OCI-M1 (cell line): ENCODE measurements at places on chromosomes 1 and 21.

GRCh38 chr1:17196496-17197185 is 8.3 kb upstream of the PADI1 start:
- DNase-seq = no peak

DNA sequence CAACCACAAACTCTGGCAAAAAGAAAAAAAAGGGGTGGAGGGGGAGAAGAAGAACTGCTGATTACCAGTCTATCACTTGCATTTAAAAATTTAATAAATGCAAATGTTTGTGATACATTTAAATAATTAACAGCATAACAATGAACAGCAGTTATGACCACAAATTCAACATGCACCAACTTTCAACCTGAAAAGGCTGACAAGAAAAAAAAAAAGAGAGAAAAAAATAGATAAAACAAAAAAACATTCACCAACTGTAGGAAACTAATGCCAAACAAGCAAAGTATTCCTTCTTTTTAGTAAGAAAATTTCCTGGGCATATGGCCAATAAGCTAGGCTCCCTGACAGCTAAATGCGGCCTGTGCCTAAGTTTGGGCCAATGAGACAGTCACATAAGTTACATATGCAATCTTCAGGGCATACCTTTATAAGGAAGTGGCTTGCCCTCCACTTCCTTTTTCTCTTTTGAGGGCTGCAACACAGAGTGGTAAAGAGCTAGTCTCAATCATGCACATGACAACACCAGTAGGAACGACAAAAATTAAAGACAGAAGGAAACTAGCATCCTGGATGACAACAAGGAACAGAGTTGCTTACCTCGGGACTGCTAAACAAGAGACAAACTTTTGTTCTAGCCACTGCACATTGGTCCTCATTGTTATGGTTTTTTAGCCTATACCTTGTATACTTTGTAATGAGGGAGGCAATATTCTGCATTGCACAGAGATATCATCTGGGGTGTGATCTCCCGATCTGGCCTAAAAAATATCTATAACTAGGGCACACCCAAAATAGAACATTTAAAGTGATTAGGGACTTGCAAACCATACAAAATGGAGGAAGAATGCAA is 24.2 kb upstream of the PHTF1 start:
- peak; percentile 94 for DNase-seq

GRCh38 chr1:241902391-241903065 is 54.5 kb downstream of the EXO1 start:
- no peak for DNase-seq

GRCh38 chr1:47334765-47335435 is 1.3 kb downstream of the CMPK1 start:
- DNase-seq = no peak

DNA sequence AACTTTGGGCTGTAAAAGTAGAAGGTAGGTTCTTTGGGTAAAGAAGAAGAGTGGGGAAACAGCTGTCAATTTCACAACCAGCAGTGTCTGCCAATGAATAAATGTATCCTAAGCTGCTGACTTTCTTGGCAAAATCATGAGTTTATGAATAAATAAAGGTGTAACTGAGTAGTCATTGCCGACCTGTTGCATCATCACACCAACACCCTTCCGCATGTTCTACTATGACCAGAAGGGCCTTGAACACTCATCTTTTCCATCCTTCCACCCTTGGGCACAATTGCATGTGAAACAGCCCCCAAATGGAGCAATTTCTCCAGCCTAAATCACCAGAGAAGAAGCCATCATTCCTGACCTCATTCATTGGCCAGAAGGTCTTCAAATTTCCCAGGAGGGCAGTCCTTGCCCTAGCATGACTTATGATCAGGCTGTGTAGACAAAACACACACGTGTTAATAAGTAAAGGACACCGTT is 31.2 kb upstream of the QSOX1 start:
- peak; percentile 49 for DNase-seq

GRCh38 chr1:47554901-47555300 is 117.1 kb downstream of the FOXD2 start:
- no peak for DNase-seq

DNA sequence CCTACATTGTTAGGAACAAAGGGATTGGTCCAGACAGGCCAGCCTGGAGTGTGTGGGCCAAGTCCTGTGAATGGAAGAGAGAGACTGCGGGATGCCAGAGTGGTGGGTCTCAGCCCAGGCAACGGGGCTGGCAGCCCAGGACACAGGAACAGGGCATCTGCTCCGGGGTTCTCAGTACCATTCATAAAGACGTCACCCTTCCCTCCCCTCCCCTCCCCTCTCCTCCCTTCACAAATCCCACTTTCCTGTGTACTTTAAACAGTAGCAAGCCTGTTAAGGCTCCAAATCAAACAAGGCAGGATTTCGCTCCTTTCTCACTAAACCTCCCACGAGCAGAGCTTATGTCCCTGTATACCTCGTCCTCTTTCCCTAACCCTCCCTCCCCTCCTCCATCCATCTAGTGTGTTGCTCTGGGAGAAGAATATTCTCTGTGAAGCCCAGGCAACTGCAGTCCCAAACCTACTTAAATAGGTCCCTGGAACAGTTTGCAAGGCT is 4.2 kb upstream of the PLXNA2 start:
- no peak for DNase-seq

DNA sequence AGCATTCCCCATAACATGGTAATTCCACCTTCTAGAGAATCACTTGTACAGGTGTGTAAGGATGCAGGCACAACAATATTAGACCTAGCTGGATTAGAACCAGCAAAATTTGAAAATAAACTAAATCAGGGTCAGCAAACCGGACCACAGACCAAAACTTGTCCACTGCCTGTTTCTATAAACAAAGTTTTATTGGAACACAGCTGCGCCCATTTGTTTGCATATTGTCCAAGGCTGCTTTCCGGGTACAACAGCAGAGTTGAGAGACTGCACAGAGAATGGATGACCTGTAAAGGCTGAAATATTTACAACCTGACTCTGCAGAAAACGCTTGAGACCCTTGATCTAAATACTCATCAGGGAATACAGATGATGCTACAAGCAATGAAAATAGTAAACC is 73.6 kb upstream of the SLC45A1 start:
- DNase-seq = no peak

DNA sequence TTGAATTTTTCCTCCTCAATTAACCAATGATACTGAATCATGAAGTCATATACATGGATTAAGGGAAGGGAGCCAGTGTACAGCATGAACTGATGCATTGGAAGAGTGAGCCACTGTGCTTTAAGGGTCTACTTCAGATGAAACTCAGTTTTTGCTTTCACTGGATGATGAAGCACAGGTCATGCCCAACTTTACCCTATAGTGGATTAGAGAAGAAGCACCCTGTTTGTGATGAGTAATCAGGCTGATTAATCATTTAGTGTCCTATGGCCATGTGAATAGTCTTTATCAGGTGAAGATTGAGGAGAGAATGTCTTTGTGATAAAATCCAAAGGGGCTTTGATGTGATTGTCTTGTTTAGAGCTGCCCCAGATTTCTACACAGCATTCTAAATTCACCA is 24.7 kb upstream of the LAMC1 start:
- no peak for DNase-seq

DNA sequence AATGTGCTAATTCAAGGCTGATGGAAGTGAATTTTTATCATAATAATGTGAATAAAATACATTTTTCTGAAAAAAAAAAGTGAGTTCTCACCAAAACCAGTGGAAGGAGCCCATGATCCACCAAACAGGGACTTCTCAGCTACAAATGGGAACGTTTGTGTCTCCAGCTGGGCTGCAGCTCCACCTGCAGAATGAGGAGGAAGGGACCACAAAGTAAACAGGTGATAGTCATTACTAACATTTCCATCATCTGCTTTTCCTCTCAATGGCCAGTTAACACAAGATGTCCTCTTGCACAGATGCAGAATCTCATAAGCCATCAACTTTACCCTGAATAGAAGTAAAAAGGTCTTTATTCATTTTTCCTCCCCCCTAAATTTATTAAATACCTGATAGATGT is 246.2 kb downstream of the MRPL39 start:
- no peak for DNase-seq

DNA sequence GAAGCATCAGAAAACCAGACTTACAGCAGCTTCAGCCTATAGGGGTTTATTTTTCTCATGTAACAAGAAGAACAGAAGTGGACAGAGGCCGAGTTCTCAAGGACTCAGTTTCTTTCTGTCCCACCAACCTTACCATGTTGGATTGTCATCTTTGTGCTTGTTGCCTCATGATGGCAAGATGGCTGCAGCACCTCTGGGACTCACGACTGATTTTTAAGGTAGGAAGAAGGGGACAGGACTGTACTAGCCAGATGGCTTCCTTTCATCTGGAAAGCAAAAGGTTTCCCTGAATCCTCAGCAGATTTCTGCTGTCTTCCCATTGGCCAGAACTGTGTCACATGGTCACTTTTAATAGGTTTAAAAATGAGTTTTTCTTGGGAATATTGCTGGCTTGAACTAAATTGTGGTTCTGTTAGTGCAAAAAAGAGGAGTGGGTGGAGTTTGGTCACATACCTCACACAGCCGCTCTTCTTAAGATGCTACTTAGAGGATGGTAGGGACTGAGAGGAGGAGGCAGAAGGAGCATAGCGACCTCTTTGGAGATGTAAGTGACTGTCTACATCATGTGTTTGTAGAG is 48.1 kb upstream of the ENAH start:
- DNase-seq = no peak

- DNase-seq = no peak
These were observed 118.4 kb downstream of the HIVEP3 start for GRCh38 chr1:41800311-41800829.

DNA sequence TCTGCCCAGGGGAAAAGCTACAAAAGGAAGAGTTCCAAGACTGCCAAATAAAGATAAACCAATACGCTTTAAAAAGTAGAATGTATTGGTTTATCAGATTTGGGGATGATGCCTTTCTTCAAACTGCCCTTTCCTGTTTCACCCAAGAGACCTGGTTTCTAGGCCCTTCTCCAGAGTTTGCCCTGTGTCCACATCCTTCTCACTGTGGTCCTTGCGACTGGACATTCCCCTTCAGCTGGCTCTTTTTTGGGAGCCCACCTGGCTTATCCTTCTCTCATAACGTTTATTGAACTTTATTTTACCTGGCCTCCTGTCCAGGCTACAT is 490 bp upstream of the CZIB start:
- DNase-seq = no peak

DNA sequence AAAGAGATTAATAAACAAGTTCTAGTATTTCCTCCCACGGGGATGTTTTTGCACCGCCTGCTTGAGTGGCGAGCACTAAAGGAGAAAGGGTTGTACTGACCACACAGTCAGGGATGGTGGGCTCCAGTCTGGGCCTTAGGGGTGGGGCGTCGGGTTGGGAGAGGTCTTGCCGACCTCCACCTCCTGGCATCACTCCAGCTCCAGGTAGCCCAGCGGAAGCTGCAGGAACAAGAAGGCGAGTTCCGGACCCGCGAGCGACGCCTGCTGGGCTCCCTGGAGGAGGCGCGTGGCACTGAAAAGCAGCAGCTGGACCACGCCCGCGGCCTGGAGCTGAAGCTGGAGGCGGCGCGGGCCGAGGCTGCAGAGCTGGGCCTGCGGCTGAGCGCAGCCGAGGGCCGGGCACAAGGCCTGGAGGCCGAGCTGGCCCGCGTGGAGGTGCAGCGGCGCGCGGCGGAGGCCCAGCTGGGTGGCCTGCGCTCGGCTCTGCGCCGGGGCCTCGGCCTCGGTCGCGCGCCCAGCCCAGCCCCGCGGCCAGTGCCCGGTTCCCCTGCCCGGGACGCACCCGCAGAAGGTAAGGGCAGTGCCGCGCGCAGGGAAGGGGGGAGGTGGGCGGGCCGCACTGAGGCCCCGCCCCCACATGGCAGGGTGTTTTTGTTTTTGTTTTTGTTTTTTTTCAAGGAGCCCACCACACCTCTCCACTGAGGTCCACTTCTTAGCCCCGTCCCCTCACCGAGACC is 19.7 kb downstream of the MFAP2 start:
- DNase-seq = peak; percentile 90

- no peak for DNase-seq
These were observed 349.7 kb downstream of the LMX1A start for GRCh38 chr1:165006831-165007230.

- DNase-seq = no peak
These were observed 2.0 kb downstream of the ZNF687 start for GRCh38 chr1:151284013-151284577.

GRCh38 chr1:63981408-63981773 is 207.6 kb downstream of the ROR1 start:
- no peak for DNase-seq

DNA sequence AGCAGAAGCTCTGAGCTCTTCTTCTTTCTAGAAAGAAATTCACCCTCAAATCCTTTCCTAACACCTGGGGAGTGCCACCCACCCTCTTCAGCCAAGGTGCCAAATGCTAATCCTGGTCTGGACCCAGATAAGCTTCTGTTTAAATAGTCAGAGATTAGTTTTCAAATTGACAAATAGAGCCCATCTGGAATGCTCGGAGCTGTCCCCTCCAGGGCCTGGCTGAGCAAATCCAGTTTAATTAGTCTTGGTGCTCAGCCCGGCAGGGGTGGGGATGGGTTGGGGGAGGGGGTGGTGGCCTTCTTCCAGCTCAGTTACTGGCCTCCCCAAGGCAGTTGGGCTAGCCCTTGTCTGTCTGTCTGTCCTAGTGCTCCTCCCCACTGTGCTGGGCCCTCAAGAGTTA is 269.5 kb downstream of the GRIK3 start:
- DNase-seq = no peak

- DNase-seq = no peak
These were observed 36.2 kb upstream of the KCNA10 start for GRCh38 chr1:110554871-110555801.

DNA sequence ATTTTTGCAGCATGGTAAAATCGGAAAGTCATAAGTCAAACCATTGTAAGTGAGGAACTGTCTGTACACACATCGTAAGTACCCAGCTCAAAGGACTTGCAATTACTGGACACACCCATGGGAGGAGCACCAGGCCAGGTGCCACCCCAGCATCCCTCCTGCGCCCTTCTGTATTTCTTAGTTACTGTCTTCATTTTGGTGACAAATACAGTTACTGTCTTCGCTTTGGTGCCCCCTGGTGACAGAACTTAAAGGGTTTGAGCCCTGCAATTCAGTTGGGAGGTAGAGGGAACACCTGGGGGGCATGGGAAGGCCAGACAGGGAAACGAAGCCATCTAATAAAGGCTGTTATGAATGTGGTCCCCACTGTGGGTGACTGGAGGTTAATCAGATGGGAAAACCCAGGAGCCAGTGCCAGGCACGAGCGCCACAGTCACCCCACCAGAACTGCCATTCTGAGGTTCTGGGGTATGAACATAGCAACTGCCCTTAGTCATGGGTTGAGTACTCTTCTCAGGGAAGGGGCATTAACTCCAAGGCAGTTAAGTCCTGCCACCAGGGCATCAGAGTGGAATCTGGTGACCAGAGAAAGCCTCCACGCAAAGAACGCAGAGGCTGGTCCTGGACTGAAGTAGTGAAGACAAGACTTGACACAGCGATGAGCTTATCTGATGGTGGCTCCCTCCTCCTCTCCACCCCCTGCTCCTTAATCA is 612.9 kb downstream of the PTPRU start:
- DNase-seq = peak; percentile 19

DNA sequence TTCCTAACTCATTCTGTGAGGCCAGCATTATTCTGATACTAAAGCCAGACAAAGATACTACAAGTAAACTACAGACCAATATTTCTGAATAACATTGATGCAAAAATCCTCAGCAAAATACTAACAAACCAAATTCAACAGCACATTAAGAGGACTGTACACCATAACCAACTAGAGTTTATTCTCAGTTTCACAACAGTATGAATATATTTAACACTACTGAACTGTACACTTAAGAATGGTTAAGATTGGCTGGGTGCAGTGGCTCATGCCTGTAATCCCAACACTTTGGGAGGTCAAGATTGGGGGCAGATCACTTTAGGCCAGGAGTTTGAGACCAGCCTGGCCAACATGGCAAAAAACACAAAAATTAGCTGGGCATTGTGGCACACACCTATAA is 77.0 kb downstream of the LBR start:
- DNase-seq = no peak
